ENCODE measurements at places on chromosomes 6 and 20. TPM values are rescaled to one million over a fixed set of nuclear protein-coding genes. Genes with fewer than 3 reads are reported as not detected.

- ATAC-seq: no peak
Observed at GRCh38 chr20:23643659-23644058, 5.9 kb upstream of the CST3 start.

The HLA-DRA gene
- 0.59 TPM for total RNA-seq

DNA sequence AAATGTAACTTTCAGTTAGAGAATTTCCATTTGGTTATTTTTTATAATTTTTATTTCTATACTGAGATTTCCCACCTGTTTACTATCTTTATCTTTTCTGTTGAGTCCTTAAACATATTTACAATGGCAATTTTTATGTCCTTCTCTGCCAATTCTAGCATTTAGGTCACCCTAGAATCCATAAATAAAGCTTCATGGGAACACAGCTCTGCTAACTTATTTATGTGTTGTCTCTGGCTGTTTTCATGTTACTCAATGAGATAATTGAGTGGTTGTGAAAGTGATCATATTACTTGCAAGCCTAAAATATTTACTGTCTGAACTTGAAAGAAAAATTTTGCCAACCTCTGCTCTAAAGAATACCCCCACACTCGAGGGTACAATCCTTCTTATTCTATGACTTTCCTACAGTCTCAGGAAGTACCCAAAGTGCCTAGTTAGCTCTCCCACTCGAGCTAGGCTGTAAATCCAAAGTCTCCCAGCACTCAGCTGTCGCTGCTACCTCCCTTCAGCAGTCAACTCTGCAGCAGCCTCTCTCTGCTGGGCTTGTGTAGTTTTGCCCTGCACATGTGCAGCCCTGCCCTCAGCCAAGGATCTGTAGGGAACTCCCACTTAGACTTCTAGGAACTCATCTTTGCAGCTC is 53.5 kb upstream of the GCLC start:
- no peak for ATAC-seq

GRCh38 chr6:37589941-37590340 is 90.2 kb upstream of the CCDC167 start:
- ATAC-seq: no peak

GRCh38 chr6:150720774-150721233 is 121.1 kb downstream of the PLEKHG1 start:
- ATAC-seq: peak; percentile 87

The VIP gene
- total RNA-seq: not detected

DNA sequence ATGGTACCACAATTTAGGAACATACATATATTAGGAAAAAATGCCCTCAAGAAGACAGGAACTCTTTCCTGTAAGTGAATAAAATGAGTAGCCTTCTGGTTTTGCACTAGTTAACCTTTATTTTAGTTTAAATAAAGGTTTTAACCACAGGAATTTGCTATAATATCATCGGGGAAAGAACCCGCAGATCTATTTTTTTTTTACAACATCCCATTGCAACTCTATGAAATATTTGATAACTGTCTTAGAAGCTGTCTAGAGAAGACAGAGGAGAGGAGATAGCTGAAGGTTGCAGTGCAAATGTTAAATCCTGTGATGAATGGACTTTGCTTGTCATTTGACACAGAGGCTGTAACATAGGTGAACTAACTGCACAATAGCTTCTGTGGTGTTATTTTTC is 69.5 kb downstream of the TINAG start:
- ATAC-seq: no peak

The EYA2 gene
- 1.2 TPM for total RNA-seq

The FBXL4 gene
- 25.7 TPM for total RNA-seq

The CMTR1 gene
- total RNA-seq: 27.0 TPM

DNA sequence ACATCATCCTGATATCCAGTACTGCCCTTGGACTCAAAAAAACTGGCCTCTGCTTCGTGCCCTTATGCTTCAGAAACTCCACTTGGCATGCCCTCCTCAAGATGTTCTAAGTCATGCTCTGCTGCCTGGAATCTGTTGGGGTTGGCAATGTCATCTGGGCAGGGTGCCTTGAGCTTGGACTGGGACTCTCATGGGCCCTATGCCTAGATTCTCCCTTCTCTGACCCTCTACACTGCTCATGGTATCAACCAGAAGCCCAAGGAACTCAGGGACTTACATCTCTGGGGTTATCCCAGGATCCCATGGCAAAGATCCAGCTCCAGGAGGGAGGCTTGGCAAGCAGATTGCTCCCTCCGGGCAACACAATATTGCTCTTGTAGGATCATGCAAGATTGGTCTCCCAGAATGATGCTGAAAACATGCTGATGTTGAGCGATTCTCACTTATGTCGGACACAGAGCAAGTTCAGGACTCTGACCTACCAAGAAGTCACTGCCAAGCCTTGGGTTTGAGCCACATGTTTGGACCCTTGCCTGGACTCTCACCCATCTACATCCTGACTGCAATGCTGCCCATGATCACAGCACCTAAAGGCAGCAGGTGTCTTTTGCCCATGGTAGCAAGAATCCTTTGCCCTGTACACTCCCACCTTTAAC is 88.8 kb downstream of the ADAT2 start:
- ATAC-seq: no peak

The MEP1A gene
- total RNA-seq: not detected

DNA sequence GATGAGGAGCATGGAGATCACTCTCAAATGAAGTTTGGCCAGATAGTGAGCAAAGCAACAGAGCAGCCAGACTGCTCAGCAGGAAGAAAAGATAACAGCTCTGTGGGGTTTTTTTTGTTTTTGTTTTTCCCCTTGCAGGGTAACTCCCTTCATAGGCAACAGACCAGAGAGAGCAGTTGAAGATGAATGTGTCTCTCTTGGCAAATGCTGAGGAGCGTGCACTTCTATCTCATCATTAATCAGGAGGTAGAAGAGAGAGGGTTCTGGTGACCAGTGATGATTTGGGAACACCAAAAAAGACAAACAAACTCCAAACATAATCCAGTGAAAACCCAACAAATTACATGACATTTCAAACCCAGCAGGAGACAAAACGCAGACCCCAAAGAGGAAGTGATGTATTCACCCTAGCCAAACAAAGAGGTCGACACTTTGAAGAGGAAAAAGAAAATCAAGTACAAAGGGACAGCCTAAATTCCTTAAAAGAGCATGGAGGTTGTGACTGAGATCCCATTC is 66.2 kb upstream of the RREB1 start:
- no peak for ATAC-seq

DNA sequence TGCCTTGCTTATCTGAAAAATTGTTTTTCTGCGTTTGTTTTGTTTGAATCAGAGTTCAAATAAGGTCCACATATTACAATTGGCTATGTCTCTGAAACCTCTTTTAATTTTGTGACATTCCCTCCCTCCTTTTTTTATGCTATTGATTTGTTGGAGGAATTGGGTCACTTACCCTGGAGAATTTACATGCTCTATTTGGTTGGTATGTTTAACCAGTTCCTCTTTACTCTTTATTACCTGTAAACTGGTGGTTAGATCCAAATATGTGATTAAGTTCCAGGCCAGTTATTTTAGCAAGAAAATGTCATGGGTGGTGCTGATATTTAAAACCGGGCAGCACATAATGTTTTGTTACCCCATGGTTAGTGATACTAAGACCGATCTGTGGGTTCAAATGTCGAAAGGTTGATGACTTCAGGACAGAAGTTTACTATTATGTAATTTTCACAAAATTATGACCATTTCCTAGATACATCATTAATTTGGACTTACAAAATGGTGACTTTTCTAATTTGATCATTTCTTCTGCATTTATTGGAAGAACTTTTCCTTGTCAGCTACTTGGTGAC is 77.3 kb downstream of the KIZ start:
- ATAC-seq: no peak

- no peak for ATAC-seq
Observed at GRCh38 chr20:8986631-8987030, 82.3 kb upstream of the PLCB4 start.

The HLA-DOA gene
- 3.0 TPM for total RNA-seq

Data from motor neuron (in vitro differentiated cells).